Heart right ventricle (tissue), 16 donors: ENCODE measurements at places on chromosomes 5 and 9. TPM values are rescaled to one million over a fixed set of nuclear protein-coding genes. Genes with fewer than 3 reads are reported as not detected.
A peak's percentile ranks its signal among the peaks of the same experiment; 100 is the strongest.

THBS4 gene
- polyA plus RNA-seq: 60.4 TPM

GLDC gene
- polyA plus RNA-seq: 0.03 TPM

BAAT gene
- polyA plus RNA-seq: 0.03 TPM

SH3GL2 gene
- 0.73 TPM for polyA plus RNA-seq

OSMR gene
- 6.6 TPM for polyA plus RNA-seq

KIAA1958 gene
- polyA plus RNA-seq: 1.2 TPM

SPINK7 gene
- polyA plus RNA-seq: not detected

SARDH gene
- polyA plus RNA-seq: 0.44 TPM

HMMR gene
- 0.20 TPM for polyA plus RNA-seq

- no peak for DNase-seq
- H3K27ac ChIP-seq: no peak overlapping the region
- H3K4me1 ChIP-seq: no peaks in the 10 kb centered on the region
- no peak overlapping the region for H3K4me3 ChIP-seq
- H3K27me3 ChIP-seq: peaks cover 14% of the 10 kb centered on the region
- H3K36me3 ChIP-seq: no peaks in the 10 kb centered on the region
Observed at GRCh38 chr9:108003526-108003925, 514.0 kb upstream of the KLF4 start.

DNA sequence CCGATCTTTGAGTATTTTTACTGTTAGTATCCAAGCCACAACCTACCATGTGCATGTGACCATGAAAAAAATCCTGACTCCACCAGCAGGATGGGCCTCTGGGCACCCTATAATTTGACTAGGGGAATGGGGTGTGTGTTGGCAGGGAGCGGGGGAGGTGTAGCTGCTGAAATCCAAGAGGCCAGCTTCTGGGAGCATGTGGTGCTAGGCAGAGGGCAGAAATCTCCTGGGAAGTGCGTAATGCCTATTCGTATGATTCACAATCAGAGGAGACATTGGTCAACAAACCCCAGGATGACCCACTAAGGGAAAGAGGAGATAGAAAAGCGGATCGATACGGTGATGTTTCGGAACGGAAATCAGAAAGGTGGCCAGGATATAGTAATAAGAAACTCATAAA, 149.9 kb downstream of the ARSB start:
- no peak for DNase-seq
- no peaks in the 10 kb centered on the region for H3K36me3 ChIP-seq
- peaks cover 11% of the 10 kb centered on the region for H3K4me1 ChIP-seq
- no peak overlapping the region for H3K4me3 ChIP-seq
- no peak overlapping the region for H3K27ac ChIP-seq

DNA sequence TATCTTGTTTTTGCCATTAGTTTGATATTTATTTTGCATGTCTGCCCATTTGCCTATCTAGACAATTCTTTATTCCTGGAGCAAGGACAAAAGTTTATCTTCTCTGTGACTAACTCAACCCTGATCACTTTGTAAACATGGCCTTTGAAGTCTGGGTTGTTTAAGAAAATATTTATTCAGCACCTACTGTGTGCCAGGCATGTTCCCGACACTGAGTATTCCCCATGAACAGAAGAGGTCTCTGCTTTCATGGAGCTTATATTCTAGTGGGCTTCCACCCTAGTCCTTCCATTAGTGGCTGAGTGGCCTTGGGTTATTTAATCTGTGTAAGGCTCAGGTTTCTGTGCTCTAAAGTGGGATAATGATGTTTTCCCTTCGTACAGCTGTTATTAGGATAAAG, 49.7 kb downstream of the SEMA6A start:
- DNase-seq: no peak
- H3K36me3 ChIP-seq: no peaks in the 10 kb centered on the region
- no peak overlapping the region for H3K4me3 ChIP-seq
- H3K27ac ChIP-seq: no peak overlapping the region
- H3K27me3 ChIP-seq: no peaks in the 10 kb centered on the region
- peaks cover 24% of the 10 kb centered on the region for H3K4me1 ChIP-seq

DNA sequence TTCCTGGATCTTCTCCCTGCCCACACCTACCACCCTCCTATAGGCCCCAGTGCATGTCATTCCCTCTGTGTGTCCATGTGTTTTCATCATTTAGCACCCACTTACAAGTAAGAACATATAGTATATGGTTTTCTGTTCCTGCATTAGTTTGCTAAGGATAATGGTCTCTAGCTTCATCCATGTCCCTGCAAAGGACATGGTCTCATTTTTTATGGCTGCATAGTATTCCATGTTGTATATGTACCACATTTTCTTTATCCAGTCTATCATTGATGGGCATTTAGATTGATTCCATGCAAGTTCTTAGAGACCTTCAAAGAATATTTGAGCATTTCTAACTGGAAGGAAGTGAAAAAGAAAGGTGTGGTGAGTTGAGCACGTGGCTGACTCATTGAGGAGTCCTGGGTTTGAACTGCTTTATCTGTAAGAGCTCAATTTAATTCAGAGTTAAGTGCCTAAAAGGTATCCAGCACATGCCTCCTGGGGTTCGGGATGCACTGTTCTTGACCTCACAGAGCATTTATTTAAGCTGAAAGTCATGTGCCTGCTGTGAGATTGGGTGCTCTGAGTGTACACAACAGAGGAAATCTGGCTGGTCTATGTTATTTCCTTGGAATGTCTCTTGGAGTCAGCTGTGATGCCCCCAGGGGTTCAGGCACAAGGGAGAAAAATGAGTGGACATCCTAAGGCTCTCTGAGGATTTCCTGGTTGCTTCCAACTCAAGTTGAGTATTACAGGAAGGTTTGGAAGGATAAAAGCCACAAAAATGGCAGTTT, 56.4 kb downstream of the SH3GL2 start:
- no peaks in the 10 kb centered on the region for H3K36me3 ChIP-seq
- no peak for DNase-seq
- H3K27me3 ChIP-seq: no peaks in the 10 kb centered on the region
- H3K4me1 ChIP-seq: no peaks in the 10 kb centered on the region
- H3K4me3 ChIP-seq: no peak overlapping the region
- H3K27ac ChIP-seq: no peak overlapping the region

DNA sequence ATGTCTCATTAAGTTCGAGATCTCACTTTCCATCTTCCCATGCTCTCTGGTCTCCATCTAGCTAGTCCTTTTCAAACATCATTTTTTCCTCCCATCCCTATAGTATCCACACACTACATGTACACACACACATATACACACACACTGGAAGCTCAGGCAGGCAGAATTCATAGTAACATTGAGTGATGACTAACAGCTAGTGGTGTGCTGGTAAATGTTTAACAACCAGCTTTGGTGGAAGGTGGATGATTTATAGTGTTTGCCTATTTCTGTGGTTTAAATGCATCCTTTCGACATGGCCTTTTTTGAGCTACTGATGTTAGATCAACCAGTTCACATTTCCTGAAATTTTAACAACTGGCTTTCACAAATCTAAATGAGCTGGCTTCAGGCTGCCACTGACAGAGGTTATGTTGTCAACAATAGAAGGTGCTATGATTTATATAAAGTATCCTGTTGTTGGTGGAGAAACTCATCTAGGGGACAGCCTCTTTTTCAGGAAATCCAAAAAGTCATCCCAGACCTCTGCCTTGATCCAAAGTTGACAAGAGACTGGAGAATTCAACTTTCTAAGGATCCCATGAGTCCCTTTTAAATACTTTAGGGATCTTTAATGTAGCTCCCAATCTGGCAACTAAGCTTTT, 117.8 kb downstream of the CCDC192 start:
- H3K4me3 ChIP-seq: no peak overlapping the region
- DNase-seq: no peak
- H3K27ac ChIP-seq: no peak overlapping the region
- H3K36me3 ChIP-seq: no peaks in the 10 kb centered on the region

DNA sequence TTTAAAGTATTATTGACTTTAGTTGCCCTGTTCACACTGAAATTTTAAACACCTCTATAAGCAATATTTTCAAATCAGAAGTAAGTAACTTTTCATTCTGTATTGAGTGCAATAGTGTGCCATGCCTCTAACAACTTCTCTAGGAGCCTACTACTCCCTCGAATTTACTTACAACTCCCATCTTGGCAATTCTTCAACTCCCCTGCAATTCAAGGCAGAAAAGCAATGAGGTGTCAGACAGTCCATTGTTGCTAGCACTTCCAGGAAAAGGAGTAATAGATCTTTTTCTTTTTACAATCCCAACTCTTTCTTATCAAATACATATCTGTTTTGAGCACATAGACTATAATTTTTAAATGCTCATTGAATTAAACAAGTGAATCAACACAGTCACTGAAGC, 222.7 kb upstream of the PUM3 start:
- no peaks in the 10 kb centered on the region for H3K27me3 ChIP-seq
- H3K36me3 ChIP-seq: no peaks in the 10 kb centered on the region
- H3K4me3 ChIP-seq: no peak overlapping the region
- no peak overlapping the region for H3K27ac ChIP-seq
- DNase-seq: no peak
- no peaks in the 10 kb centered on the region for H3K4me1 ChIP-seq

DNA sequence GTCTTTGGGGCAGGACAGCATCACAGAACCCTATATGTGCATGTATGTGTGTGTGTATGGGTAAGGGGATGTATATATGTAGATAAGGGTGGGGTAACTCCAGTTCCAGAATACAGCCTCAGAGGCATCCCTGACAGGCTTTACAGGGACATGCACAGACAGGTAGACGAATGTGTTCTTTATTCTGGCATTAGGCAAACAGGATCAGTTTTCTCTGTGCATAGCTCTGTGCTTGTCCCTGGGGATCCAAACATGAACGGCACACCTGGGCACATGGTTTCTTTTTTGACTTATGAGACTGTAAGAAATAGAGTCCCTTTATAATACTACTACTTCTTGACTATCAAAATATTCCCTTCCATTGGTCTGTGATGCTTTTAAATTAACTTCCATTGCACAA, 120.6 kb downstream of the TRIO start:
- H3K36me3 ChIP-seq: no peaks in the 10 kb centered on the region
- peaks cover 22% of the 10 kb centered on the region for H3K4me1 ChIP-seq
- no peaks in the 10 kb centered on the region for H3K27me3 ChIP-seq
- no peak for DNase-seq

GRCh38 chr5:107864793-107865192, 194.1 kb upstream of the EFNA5 start:
- no peak for DNase-seq
- no peaks in the 10 kb centered on the region for H3K36me3 ChIP-seq
- H3K27me3 ChIP-seq: no peaks in the 10 kb centered on the region
- H3K27ac ChIP-seq: no peak overlapping the region
- H3K4me3 ChIP-seq: no peak overlapping the region

GRCh38 chr5:157167214-157167621, 1.2 kb upstream of the GARIN3 start:
- H3K4me3 ChIP-seq: no peak overlapping the region
- H3K27me3 ChIP-seq: peaks cover 12% of the 10 kb centered on the region
- no peak for DNase-seq
- no peak overlapping the region for H3K27ac ChIP-seq

DNA sequence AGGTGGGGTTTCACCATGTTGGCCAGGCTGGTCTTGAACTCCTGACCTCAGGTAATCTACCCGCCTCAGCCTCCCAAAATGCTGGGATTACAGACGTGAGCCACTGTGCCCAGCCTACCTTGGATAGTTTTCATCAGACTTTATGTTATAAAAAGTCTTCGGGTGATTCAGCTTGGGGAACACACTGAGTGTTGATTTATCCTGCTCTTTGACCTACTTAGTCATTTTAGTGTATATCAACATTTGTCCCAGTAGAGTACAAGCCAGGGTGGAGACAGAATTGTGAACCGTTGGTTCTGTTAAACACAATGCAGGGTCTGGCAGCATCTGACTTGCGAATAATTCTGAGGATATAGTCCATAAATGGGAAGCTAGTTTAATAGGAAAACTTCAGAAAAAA, 39.7 kb downstream of the NFX1 start:
- peaks cover 100% of the 10 kb centered on the region for H3K36me3 ChIP-seq
- peak overlapping the region; percentile 81 for H3K27ac ChIP-seq
- H3K4me1 ChIP-seq: peaks cover 15% of the 10 kb centered on the region
- no peak for DNase-seq

DNA sequence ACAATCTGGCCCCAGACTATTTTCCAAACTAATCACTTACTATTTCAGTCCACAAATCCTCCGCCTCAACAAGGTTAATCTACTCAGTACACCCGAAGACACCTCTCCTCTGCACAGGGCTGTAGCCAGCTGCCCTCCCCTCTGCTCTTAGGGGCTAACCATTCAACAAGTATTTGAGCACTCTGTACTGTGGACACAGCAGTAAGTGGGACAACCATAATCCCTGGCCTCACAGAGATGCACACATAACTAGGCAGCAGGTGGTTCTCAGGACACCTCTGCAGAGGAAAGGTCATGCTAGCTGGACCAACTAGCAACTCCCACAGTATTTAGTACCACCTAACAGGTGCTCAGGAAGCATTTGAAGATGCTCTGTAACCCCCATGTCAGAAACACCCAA, 5.5 kb downstream of the CAMSAP1 start:
- no peaks in the 10 kb centered on the region for H3K36me3 ChIP-seq
- H3K4me1 ChIP-seq: peaks cover 49% of the 10 kb centered on the region
- H3K4me3 ChIP-seq: no peak overlapping the region
- DNase-seq: no peak
- H3K27me3 ChIP-seq: no peaks in the 10 kb centered on the region

- H3K27me3 ChIP-seq: no peaks in the 10 kb centered on the region
- no peak for DNase-seq
- no peak overlapping the region for H3K27ac ChIP-seq
- no peak overlapping the region for H3K4me3 ChIP-seq
- peaks cover 58% of the 10 kb centered on the region for H3K36me3 ChIP-seq
Observed at GRCh38 chr9:95070549-95071021, 246.9 kb downstream of the FANCC start.

- H3K4me3 ChIP-seq: no peak overlapping the region
- H3K36me3 ChIP-seq: no peaks in the 10 kb centered on the region
Observed at GRCh38 chr9:123656565-123656964, 273.4 kb downstream of the DENND1A start.

- H3K27me3 ChIP-seq: peaks cover 39% of the 10 kb centered on the region
- no peak for DNase-seq
- H3K4me3 ChIP-seq: no peak overlapping the region
- H3K36me3 ChIP-seq: no peaks in the 10 kb centered on the region
Observed at GRCh38 chr9:127928676-127929624, 1.6 kb downstream of the PIP5KL1 start.
